GM10248 (cell line): ENCODE measurements at places on chromosomes 13 and 19.
A peak's percentile ranks its signal among the peaks of the same experiment; 100 is the strongest.

DNA sequence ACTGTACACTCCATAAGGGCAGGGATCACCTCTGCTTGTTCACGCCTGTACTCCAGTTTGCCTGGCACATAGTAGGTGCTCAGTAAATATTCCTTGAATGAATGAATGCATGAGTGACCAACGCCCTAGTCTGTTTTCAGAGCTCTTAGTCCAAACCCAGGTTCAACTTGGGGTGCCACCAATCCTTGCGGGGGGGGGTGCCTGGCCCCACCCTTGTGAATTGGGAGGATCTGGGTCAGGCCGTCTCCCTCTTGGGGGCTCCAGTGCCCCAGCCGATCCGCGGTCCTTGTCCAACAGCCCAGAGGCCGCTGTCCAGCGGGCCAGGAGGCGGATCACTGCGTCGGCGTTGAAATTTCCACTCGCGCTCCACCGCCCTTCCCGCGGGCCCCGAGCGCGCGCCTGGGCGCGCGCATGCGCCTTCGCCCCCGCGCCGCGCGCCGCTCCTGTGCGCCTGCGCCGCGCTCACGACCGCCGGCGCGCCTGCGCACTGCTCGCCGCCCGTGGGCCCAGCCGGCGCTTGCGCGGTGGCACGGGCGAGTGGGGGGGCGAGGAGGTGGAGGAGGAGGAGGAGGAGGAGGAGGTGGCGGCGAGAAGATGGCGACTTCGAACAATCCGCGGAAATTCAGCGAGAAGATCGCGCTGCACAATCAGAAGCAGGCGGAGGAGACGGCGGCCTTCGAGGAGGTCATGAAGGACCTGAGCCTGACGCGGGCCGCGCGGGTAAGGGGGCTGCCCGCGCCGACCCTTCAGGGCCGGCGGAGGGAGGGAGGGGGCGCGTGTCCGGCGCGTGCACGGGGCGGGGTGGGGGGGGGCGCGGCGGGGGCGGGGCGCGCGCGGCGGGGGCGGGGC is at the start of gene CRTC1:
Gene CRTC1 (plus strand): TSS at position 572 of the 849 bp plus-strand sequence. CDS start 23 bp downstream, at position 595.
- DNase-seq: peak; percentile 98

DNA sequence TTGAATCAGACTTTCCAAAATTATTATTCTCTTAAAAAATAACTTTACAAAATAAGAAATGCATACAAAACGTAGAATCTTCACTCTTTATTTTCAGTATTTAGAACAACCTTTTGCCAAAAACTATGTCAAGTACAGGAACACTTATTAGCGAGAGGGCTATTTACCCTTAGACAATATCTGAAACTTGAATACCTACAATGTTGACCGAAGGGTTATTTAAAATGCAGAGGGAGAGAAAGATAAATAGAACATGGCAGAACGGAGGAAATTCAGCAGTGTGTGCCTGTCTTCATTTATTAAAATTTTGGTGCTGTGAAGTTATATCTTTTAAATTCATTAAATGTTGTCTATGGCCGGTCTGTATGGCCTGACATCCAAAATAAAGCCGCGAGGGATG is 198.8 kb downstream of the EFNB2 start:
- no peak for DNase-seq

- no peak for DNase-seq
Observed at GRCh38 chr13:44169018-44169911, 204.4 kb upstream of the SERP2 start.

DNA sequence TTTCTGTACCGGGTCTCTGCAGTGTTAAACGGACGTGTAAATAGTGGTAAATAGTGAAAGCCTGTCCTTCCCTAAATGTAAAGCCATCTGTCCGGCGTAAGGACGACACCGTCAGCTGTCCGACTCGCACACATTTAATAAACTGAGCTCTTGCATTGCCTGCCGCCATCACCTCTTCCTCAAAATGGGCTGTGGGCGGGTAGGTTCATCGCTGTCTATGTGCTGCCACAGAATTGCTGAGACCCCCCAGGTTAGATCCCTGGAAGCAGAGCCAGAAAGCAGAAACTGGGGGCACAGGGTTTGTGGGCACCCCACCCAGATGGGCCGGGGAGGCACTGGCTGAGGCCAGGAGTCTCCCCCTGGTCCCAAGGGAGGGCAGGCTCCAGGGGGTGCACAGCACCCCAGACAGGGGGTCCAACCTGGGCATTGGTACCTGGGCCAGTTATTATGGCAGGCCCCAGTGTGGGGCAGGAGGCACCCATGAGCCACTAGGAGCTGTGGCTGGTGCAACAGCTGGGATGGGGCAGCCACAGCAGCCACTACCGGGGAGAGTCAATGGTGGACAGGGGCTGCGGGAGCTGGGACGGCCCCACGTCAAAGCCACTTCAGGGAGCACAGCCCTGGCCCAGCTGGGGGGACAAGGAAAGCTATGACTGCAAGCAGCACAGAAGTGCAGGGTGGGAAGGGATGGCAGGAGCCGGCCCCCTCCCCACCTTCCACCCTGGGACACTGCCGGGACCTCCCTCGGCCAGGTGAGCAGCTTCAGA is 5.7 kb downstream of the C19orf25 start:
- no peak for DNase-seq

DNA sequence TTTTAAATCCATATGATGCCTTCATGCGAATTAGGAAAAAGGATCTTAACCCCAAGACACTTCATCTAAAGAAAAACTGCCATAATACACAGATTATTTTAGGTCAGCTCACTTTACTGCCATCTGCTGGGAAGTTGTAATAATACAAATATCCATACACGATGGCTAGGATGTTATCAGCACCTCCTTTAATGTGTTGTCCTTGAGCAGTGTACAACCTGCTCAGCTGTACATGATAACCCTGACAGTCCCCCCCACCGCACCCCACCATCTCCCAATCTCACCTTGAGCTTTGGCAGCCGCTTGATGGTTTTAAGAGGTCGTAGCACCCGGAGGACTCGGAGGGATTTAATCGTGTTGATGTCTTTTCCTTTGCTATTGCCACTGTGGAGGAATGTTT is 112.2 kb downstream of the IER2 start:
- peak; percentile 65 for DNase-seq

- no peak for DNase-seq
Observed at GRCh38 chr19:13095934-13096927, 6.4 kb downstream of the LYL1 start.

GRCh38 chr13:112346899-112347229 is 29.3 kb upstream of the SPACA7 start:
- DNase-seq: no peak

DNA sequence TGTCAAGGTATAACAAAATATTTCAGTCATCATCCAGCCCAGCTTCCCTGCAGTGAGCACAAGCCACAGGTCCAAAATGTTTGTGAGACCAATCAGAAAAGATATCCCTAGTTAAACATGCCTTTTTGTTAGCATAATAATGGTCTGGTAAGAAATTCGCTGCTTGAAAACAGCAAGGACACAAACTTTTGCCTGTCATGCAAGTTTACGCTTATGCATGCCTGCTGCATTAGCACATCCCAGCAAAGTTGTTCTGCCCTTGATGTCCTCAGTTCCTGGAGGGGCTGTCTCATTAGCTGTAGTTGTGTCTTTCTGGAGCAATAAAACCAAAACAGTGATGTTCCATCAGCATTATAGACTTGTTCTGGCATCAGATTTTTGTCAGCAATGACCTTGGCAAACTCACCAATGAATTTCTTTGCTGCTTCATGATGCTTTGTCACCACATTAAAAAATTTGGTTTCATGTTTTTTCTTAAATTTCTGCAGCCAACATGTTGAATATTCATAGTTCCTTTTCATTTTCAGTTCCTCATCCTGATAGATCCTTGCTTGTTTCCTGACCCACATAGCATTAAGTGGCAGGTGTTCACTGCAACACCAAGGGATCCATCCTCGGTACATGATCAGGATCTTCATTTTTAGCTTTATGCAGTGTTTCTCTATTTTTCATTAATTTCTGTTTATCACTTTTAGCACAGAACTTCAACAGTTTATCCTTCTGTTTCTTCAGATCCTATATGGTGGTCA is 72.0 kb upstream of the GPR183 start:
- no peak for DNase-seq

GRCh38 chr13:21610687-21611086 is 6.7 kb upstream of the MICU2 start:
- DNase-seq: no peak

DNA sequence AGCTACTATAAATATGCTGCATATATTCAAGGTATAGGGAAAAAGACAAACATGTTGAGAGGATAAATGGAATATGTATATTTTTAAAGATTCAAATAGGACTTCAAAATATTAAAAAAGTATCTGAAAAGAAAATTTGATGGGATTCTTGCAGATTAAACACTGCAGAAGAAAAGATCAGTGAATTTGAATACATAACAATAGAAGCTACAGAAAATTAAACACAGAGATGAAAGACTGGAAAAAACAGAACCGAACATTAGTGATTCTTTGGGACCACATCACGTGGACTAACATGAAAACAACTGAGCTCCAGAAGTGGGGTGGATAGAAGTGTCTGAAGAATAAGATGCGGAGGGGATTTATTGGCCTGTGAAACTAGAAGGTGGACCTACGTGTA is 217.2 kb downstream of the RFC3 start:
- DNase-seq: no peak

DNA sequence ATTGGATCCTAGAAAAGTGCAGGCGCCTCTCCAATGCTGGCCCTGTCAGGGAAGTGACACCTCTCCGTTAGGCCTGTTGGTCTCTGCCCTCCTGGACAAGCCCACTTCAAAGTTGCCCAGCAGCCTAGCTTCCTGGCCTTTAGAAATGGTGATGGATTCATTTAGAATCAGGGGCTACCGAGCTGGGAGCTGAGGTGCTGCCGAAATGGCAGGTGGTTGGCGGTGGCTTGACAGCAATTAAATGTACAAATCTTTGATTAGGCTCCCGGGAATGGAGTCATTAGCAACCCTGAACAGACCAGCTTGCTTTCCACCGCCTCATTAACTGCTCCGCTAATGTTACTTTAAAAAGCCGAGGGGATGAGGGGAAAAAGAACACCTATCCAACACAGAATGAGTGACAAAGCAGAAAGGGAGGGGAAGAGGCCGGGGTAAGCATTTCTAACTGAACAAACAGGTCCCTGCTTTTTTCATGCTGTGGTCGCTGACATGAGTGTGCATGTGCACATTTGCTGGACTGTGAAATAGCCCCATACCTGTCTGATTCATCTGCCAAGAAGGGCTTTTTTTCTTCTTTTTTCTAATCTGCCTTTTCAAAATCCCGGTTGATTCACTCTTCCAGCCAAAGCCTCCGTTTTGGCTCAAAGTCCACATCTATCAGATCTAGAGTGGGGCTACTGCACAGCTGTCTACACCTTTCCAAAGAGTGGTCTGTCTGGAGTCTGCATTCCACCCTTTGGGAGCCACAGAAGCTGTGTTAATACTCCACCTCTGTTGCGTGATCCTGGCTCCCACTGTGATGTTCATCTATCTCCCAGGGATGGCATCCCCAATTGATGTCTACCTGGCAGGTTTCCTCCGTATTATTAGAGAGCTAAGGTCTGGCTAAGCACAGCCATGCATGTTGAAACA is 431.9 kb downstream of the COG6 start:
- DNase-seq: no peak

DNA sequence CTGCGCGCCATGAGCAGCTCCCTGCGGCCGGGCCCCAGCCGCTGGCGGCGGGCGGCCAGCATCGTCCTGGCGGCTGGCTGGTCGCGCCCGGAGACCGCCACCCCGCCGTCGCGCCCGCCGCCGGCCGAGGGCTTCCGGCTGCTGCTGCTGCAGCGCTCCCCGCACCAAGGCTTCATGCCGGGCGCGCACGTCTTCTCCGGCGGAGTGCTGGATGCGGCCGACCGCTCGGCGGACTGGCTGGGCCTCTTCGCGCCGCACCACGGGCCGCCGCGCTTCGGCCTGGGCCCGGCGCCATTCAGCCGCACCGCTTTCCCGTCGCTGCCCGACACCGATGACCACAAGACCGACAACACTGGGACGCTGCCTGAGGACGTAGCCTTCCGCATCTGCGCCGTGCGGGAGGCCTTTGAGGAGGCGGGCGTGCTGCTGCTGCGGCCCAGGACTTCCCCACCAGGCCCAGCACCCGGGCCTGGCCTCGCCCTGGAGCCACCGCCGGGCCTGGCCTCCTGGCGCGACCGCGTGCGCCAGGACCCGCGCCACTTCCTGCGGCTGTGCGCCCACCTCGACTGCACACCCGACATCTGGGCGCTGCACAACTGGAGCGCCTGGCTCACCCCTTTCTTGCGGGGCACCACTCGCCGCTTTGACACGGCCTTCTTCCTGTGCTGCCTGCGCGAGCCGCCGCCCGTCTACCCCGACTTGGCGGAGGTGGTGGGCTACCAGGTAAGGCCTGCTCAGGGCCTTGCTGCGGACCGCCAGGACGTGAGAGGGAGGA is 518 bp downstream of the NUDT19 start:
- DNase-seq: peak; percentile 79

- no peak for DNase-seq
Observed at GRCh38 chr13:113774177-113775107, 15.4 kb downstream of the TMEM255B start.

GRCh38 chr19:39319892-39320248 is 793 bp downstream of the LRFN1 start:
- DNase-seq: no peak

DNA sequence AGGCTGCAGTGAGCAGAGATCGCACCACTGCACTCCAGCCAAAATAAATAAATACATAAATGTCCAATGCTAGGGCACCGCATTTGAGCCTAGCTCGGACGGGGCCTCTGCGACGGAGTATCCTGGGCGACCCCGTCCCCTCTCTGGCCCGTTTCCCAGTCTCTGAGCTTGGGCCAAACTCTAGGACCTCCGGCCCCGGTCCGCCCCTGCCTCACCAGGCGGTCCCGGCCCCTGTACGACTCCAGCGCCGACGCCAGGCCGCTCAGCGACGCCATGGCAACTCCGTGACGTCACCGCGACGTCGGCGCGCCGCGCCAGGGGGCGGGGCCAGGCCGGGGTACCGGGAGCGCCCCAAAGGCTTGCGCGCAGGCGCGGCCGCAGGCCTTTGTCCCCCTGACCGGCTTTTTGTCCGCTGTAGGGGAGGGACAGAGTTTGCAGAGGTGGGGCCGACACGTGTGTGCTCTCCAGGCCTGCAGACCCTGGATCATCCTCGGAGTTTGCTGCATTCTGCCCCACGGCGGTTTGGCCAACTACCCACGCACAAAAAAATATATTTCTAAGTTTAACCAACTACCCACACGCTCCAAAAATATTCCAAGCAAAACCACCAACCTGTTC is at the start of gene PEX11G:
Gene PEX11G (minus strand): TSS at position 300 of the 618 bp plus-strand sequence. CDS start 25 bp downstream, at position 275.
- peak; percentile 99 for DNase-seq

DNA sequence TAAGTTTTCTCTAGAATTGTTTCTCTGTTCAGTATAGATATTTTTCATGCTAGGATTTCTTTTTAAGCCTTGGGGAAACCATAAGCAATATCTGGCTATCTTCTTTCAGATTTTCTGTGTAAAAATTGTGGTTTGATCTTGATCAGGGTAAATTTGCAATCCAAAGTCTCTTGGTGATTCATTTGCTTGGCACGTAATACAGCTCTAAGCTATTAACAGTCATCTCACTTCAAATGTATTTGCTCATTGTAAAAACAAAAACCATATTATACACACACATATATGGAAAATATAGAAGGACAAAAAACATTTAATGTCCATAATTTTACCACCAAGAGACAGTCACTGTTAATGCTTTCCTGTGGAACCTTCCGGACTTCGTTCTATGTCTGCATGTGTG is 191.0 kb downstream of the SHISA2 start:
- no peak for DNase-seq

- peak; percentile 85 for DNase-seq
Observed at GRCh38 chr19:1104311-1105007, 665 bp downstream of the GPX4 start.

- DNase-seq: no peak
Observed at GRCh38 chr13:97256343-97256783, 34.2 kb downstream of the MBNL2 start.

- DNase-seq: no peak
Observed at GRCh38 chr19:55046975-55047622, 9.0 kb upstream of the GP6 start.

GRCh38 chr19:1270213-1270853 is 1.2 kb downstream of the CIRBP start:
- DNase-seq: no peak

- no peak for DNase-seq
Observed at GRCh38 chr13:74920920-74921319, 561.0 kb downstream of the TBC1D4 start.
